ENCODE measurements at places on chromosomes 4 and X.

GRCh38 chr4:171162478-171162877 lies 650.7 kb upstream of the GALNTL6 start:
- no peak for DNase-seq

DNA sequence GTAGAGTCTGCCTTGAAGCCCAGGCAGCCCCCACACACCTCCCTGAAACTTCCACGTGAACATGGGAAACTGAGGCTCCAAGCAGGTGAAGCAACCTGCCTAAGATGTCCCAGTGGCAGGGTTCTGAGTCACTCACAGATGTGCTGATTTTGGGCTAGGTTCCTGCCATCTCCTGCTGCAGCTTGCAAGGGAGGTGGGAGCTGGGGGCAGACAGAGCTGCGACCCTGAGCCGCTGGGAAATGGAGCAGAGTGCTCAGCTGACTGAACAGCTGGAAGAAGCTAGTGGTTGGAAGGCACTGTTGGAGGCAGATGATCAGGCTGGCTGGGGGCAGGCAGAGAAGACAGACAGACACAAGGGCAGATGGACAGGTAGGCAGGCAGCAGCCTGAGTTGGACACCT lies 3.6 kb upstream of the FATE1 start:
- no peak for DNase-seq

GRCh38 chr4:185645403-185645802 lies 110.1 kb upstream of the PDLIM3 start:
- DNase-seq = no peak

DNA sequence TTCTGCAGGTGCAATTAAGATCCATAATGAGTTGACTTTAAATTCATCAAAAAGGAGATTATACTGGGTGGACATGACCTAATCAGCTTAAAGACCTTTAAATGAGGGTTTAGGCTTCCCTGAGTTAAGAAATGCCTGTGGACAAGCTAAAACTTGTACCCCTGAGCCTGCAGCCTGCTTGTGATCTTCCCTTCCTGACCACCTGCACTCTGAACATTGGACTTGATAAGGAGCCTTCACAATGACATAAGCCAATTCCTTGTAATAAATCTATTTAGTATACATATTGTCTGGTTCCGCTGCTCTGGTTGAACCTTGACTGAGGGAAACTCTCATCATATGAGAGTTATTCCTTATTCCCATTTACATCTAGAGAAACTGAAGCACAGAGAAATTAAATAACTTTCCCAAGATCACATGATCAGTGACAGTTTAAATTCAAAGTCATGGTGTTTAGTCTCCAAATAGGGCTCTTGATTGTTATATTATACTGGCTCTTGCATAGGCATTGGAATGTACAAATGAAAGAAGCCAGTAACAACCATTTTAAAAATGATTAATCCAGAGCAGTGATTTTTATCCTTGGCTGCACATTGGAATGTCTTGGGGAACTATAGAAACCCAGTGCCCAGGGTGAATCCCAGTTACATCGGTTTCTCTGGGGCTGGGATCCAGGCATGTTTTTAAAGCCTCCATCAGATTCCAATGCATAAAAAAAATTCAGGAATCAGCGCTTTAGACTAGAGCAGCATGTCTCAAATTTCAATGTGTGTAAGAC lies 136.1 kb downstream of the MSL3 start:
- DNase-seq = no peak

GRCh38 chrX:153226344-153227185 lies 47.5 kb downstream of the MAGEA1 start:
- no peak for DNase-seq

GRCh38 chr4:156329779-156330178 lies 376.1 kb upstream of the CTSO start:
- no peak for DNase-seq

Measured in T-helper 17 cell (primary cell).